ENCODE measurements at places on chromosomes 11 and 22.
A peak's percentile ranks its signal among the peaks of the same experiment; 100 is the strongest.

DNA sequence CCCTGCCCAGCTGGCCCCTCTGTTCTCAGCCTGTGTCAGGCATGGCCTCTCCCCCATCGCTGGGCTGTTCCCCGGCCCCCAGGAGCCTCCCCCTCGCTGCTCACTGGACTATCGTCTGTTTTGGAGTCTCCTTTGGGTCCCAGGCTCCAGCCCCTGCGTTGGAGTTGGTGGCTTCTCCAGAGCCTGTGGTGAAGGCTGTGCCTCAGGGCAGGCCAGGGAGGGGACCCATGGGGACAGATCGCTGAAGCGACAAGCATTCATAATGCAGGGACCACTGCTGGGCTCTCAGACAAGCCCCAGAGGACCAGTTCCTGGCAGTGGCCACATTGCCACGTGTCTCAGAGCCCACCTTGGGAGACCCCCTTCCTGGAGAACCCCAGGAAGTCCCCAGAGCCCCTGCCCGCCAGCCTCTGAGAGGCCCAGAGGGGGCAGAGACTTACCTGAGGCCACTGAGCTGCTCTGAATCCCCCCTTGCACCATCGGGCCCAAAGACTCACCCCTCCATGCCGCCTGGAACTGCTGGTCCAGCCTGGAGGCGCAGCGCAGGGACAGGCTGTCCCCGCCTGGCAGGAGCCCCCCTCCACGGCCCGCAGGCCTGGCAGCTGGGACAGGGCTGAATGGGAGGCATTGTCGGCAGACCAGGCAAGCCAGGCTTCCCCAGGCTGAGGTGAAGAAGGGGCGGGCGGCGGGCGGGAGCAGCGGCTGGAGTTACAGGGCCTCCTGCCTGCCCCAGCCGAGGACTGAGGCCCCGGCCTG is at the start of gene CHADL:
Gene CHADL (minus strand): TSS at position 555 of the 756 bp plus-strand sequence. CDS start 50 bp downstream, at position 505.
- DNase-seq: no peak

- DNase-seq: no peak
These were observed 88.6 kb upstream of the KCNQ1OT1 start for GRCh38 chr11:2788168-2789071.

DNA sequence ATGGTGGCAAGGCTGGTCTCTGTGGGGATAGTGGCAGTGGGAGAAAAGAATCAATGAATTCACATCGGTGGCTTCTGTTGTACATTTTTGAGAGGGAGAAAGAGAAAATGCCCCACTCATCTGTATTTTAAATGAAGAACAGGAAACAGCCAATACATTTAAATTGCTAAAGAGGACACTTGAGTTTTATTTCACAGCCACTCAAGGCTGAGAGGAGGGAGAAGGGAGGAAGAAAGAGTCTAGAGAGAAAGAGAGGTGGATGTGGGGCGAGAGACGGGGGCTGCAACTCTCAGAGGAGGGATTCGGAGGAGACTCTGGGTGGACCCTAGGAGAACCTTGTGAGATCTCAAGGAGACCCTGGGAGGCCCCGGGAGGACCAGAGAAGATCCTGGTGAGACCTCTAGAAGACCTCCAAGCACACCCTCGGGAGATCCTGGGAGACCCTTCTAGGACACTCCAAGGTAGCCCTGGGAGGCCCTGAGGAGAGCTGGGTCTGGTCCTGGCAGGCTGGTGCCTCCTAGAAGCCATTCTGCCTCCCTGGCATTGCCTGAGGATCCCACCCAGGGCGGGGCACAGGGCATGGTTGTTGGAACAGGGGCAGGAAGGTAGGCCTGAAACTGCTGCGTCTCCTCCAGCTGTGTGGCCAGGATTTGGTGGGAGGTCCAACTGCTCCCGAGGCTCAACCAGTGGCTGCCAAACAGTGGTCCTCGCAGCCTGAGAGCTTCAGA is 91.0 kb upstream of the SHISAL1 start:
- DNase-seq: no peak

GRCh38 chr11:118105657-118106305 is 19.0 kb upstream of the SMIM35 start:
- DNase-seq: no peak

DNA sequence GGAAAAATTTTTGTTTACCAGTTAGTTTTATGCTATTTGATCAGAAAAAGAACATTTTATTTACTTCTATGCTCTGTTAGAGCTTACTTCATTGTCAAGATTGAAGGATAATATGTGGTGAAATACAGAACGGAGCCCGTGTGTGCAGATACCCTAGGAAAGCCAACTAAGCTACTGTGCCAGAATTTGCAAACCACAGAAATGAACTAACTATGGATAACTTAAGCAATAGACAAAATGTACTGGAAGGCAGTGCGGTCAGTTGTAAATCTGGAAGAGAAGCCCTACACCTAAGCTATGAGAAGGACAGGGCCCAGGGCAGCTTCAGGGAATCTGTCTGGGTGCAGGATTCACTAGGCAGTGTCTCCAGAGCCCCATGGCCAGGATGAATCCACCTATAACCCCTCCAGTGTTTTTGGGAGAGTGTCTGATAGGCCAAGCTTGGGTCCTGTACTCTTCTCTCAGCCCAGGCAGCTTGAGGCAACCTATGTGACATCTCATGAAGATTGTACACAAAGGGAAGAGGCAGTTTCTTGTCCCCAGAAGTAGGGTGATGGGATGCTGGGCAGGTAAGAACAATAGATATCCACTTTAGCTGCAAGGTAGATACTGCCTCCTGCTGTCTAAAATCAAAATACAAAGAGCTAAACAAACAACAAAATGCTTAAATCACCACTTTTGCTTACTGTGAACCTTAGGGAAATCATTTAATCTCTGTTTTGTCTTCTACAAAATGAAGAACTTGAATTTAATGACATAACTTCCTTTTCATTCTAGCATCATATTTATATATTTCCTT is 12.1 kb downstream of the MMP7 start:
- no peak for DNase-seq

DNA sequence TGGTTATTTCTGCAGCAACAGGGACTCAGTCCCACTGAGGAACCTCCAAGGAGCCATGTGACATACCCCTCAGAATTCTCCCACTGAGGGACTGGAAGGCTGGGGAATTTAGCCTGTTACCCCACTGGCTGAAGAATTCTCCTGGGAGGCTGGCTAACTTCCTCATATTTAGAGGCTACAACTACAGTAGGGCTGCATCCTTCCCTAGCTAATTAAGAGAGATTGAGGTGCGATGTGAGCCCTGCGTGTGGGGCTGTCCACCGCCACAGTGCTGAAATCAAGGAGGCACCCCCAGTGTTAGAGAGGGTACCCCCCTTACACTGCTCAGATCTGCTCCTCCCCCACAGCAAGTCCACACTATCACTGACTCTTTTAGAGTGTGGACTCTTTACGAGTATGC is 21.1 kb downstream of the EIF3F start:
- no peak for DNase-seq

- no peak for DNase-seq
These were observed 34.8 kb upstream of the DDI1 start for GRCh38 chr11:104001561-104002056.

DNA sequence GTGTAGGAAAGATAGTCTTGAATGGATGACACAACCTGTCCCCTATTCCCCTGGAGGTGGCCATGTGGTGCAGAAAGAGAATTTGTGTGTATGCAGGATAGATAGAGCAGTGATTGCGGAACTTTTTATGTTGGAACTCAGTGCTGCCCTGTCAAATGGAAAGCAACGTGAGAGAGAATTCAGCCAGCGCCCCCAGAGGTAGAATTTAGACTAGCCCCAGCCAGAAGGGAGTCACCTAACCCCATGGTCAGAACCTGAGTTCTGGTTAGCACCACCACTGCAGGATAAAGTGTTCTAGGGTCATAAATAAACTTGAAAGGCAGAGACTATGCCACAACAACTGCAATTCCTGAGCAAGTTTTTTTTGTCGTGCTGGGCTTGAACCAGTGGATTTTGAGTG is 152.9 kb upstream of the GRIA4 start:
- no peak for DNase-seq

- DNase-seq: no peak
These were observed 14.7 kb downstream of the GATD1 start for GRCh38 chr11:762421-763072.

- no peak for DNase-seq
These were observed 151.5 kb upstream of the CTSC start for GRCh38 chr11:88489030-88489429.

- no peak for DNase-seq
These were observed 74.1 kb downstream of the PRSS23 start for GRCh38 chr11:86874304-86875056.

- no peak for DNase-seq
These were observed 433.6 kb upstream of the DDI1 start for GRCh38 chr11:103602840-103603239.

GRCh38 chr11:28797536-28797935 is 689.3 kb downstream of the METTL15 start:
- no peak for DNase-seq

DNA sequence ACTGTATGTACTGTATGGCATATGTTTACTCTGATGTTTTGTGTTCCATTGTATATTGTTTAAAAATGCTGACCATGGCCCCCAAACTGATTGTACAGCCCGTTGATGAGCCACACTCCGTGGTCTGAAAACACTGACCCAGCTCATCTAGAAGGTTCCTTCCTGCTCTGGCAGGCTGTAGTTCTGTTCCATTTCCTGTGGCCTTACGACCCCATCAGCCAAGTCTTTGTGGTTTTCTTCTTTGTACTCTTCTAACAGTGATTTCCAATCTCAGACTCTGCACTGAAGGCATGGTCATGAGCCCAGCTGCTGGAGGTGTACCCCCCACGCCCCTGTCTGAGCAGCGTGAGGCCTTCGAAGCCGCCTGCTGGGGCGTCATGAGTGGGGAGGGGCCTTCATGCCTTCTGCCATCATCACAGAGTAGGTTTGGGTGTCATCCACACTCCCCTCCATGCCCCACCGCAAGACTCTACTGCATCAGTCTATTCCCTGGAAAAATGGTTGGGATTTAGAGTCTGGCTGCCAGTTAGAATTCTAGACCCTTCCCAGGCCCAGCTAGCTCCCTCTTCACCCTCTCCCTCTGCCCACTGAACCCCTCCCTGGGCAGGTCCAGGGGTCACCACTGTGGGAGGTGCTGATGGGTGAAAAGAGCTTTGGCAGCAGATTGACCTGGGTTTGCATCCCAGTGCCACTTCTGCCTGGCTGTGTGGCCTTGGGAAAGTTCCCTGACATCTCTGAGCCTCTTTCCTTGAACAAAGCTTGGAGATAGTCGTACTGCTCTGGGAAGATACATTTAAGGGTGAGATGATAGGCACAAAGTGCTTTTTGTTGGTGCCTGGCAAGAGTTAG is 11.3 kb upstream of the C11orf96 start:
- DNase-seq: no peak

DNA sequence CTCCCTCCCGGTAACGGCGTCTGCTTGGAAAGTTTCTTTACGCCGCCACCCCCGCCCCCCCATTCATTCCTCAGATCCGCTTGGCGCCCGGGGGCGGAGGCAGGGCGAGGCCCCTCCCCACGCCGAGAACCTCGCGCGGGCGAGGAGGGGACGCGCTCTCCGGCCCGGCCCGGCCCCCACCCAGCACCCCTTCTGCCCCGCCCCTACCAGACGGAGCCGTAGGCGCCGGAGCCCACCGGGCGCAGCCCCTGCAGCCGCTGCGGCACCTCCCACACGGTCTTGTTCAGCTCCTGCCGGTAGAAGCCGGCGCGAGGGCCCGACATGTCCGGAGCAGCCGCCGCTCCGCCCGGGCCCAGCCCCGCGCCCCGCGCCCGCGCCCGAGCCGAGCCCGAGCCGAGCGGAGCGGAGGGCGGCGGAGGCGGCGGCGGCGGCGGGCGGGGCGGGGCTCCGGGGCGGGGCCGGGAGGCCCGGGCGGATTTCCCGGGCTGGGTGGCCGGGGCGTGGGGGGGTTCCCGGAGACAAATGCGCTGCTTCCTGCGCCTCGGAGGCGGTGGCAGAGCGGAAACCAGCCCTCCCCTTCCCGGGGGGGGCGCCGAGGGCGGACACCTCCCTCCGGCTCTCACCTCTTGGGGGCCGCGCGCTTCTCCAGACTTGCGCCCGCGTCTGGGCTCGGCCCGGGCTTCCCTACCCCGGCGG is at the start of gene MAPK11:
Gene MAPK11 (minus strand): TSS at position 411 of the 696 bp plus-strand sequence. CDS start 88 bp downstream, at position 323.
- peak; percentile 38 for DNase-seq

GRCh38 chr11:91023731-91024130 is 800.9 kb upstream of the CHORDC1 start:
- no peak for DNase-seq

- DNase-seq: no peak
These were observed 8.4 kb upstream of the IRAG1 start for GRCh38 chr11:10701982-10702381.

DNA sequence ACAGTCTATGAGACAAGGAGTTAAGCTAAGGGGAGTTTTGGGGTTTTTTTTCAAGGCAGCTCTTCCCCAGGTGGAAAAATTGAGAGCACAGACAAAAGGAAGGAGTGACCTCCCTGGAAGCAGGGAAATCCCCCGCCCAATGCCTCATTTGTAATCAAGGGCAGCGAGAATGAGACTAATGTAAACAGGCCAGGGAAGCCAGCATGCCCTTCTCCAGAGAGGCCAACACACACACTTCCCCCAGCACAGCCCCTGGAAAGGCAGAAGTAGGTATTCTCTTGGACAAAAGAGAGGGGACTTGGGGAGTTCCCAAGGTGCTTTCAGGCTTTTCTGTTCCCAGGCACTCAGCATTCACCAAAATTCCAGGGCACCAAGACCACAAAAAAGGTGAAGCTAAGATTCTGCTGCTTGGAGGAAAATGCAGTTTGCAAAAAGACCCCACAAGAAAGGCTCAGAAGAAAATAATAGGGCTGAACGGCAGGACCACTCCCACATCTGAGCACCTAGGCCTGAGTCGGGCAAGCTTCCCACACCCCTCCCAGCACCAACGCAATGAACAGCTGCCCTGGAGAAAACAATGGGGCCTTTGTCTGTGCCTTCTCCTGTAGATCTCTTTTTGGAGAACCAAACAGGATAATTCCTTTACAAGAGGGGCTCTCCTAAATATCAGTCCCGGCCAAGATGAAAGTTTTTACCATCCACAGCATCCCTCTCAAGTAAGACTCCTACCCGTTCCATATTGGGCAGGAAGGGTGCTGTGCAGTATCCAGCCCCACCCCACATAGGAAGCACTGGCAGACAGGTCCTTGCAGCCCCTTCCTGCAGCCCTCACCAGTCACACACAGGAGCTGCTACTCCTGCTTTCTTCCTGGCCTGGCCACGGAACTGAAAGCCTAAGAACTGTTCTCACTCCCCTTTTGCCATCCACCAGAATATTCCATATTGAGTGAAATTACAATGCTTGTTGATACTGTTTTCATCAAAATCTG is 70.7 kb upstream of the AKIP1 start:
- DNase-seq: no peak
